ENCODE measurements at places on chromosomes 13 and 19.
A peak's percentile ranks its signal among the peaks of the same experiment; 100 is the strongest.

GRCh38 chr13:21450936-21451335 is 8.2 kb downstream of the ZDHHC20 start:
- no peak for DNase-seq

GRCh38 chr13:112887151-112887550 is 81.9 kb upstream of the MCF2L start:
- no peak for DNase-seq

DNA sequence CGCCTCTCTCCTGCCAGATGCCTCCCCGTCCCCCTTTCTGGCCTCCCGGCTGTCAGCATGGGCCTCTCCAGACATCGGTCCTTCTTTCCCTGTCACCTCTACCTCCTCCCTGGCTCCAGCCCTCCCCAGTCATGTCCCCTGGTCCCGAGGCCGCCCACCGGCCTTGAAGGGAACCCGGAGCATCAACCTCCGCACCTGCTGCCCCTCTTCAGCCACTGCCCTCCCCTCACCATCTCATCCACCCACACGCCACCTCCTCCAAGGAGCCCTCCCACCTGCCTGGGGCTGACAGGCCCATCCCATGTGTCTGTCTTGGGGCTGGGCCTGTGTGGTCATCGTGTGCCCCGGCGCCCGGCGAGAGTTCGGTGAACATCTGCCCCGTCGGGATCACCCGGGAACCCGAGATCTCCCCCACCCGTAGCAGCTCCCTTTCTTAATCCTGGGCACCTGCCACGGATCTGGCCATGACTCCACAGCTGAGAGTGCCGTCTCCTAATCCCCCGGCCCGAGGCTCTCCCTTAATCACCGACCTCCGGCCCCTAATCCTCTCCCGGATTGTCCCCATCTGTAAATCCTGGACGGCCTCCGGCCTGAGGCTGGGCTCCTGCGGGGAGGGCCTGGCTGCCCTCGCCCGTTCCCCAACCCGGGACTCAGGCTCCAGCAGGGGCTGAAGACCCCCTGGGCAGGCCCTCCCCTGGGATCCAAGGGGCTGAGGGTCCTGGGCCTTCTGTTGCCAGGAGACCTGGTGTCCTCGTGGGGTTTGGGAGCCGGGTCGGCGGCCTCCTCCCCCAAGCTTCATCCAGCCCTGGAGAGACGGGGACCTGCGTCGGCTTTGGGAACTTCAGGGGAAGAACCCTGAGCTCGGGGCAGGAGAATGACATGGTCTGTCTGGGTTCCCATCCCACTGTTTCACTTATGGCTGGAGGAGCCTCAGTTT is 5.9 kb downstream of the HCN2 start:
- DNase-seq: no peak

GRCh38 chr13:75251188-75251587 is 230.8 kb downstream of the TBC1D4 start:
- no peak for DNase-seq

GRCh38 chr19:11657307-11657706 is 60.0 kb downstream of the ZNF627 start:
- no peak for DNase-seq

- no peak for DNase-seq
Measured at GRCh38 chr13:38429916-38430315, 80.3 kb downstream of the UFM1 start.

DNA sequence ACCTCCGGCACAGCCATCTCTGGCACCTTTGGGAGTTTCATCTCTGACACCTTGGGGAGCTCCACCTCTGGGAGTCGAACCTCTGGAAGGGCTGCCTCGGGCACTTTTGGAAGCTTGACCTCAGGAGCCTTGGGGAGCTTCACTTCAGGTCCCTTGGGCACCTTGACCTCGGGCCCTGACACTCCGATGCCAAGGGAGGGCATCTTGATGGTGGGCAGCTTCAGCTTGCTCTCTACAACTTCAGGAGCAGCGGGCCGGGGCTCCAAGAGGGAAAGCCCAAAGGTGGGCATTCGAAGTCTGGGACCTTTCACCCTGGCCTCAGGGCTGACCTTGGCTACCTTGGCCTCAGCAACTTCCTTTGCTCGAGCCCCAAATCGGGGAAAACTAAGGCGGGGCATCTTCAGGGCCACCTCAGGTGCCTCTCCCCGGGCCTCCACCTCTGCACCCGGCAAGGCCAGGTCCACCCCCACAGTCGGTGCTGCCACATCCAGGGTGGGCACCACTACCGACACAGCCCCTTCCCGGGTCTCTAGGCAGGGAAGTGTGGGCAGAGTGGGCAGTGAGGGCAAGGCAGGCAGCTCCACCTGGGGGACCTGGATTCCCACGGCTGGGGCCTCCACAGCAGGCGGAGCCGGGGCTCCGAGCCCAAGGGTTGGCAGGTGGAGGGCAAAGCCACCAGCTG is 7.0 kb upstream of the HIPK4 start:
- DNase-seq: no peak

DNA sequence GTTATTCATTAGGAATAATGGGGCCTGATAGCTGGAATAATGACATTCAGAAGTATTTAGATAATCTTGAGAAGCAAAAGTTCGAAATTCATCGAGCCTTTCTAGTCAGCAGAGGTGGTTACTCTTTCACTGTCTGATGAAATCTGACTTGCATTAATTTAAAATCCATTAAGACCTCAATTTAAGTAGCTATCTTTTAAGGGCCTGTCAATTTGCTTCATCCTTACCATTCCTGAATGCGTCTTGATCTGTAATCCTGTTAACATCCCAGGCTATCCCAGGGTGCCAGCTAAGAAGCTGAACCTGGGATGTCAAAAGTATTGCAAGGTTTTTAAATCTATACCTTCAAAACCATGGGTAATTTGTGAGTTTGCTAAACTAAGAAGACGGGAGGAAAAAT is 1491.0 kb upstream of the MIR17HG start:
- DNase-seq: no peak

DNA sequence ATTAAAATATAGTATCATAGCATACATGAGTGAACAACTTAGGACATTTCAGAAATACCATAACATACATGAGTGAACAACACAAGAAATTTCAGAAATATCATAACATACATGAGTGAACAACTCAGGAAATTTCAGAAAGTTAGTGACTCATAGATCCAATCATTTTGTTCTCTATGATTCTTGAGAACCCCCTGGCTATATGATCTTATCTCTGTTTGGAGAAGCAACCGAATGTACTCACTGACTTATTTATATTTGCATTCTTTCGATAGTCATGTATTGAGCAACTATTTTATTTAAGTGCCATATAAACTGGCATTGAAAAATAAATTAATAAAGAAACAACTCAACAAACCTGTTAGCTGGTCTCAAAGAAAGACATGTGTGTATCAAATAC is 251.1 kb downstream of the EFNB2 start:
- no peak for DNase-seq

DNA sequence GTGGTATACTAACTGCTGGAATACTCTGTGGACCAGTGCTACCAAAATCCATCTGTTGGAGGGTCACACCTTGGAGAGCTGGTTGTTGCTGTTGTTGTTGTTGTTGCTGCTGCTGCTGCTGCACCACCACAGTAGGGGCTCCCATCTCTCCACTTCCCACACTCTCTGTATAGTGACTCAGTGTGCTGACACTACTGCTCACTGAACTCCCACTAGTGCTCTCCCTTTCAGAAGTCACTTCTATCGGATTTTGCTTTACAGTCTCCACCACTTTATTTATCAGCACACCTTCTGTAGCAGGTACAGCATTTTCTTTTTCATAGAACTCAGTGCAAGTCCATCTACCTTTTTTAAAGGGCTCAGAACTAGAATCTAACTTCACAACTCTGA is 1.7 kb downstream of the TSC22D1 start:
- DNase-seq: no peak

GRCh38 chr19:3060857-3061181 is 1.5 kb downstream of the TLE5 start:
- no peak for DNase-seq

GRCh38 chr13:108120302-108120701 is 95.0 kb downstream of the LIG4 start:
- DNase-seq: no peak

DNA sequence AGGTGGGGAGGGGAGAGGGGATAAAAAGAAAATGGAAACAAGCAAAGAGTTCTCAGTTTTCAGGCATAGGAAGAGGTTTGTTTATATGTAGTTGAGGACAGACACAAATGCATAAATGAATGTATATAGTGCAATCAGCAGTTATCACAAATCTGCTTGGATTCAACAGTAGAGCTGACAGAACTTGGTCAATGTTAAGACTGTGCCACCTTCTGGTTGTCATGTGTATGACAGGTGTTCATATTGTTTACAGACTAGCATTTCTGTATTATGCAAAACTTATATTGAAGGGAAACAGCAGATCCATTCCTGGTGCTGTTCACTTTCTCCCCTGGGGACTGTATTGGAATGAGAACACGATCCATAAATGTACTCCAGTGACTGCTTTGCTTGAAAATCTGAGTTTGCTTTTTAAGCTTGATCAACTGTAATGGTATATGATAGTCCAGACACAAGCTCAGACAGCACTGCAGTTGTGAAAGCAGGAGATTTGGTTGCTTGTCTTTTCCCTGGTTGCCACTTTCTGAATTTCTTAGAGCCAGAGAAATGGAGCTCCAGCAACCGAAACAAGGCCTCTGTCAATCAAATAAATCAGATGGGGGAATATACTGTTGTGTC is 319.5 kb upstream of the OBI1 start:
- DNase-seq: no peak

- no peak for DNase-seq
Measured at GRCh38 chr19:2577722-2578335, 101.9 kb downstream of the GADD45B start.

DNA sequence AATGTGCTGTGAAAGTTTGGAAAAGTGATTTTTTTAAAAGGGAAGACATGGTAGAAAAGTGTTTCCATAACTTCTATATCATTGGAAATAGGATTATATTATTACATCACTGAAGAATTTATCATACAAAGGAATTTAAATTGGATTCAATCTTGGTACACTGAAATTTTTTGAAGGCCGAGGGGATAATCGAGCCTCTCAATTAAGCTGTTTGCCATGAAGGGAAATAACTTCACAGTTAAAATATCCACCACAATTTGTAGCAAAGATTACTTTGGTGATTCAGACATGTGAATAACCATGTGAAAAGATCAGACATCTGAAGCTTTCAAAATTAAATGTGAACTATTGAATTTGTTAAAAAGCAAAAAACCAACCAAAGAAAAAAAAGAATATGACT is 215.3 kb downstream of the KLF5 start:
- DNase-seq: no peak

DNA sequence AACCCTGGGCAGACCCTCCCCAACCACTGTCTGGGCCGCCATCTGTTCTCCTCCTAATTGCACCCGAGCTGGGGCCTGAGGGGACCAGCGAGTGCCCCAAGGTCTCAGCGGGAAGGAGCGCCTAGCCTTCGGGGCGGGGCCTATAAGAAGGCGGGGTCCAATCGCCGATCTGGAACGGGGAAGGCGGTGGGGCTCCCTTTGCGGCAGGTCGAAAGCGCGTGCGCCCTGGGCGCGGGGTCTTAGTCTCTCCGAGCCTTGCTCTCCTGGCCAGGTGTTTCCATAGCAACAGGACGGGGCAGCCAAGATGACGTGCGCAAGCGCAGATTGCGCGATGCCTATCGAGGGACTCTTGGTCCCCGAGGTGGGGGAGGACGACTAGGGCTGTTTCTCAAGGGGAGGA is 2.8 kb downstream of the MAST1 start:
- DNase-seq: peak; percentile 93

DNA sequence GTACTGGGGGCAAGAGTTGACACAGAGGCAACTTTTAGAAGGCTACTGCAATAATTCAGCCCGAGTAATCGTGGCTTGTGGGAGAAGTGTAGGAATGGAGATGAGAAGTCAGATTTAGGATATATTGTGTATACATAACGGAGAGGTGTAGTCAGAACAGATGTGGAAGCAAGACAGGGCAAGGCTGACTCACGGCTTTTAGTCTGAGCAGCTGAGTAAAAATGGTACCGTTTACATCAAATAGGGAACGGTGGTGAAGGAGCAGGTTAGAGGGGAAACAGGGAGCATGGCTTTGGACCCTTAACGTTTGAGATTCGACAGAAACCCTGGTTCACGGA is 796 bp upstream of the LSM14A start:
- no peak for DNase-seq

DNA sequence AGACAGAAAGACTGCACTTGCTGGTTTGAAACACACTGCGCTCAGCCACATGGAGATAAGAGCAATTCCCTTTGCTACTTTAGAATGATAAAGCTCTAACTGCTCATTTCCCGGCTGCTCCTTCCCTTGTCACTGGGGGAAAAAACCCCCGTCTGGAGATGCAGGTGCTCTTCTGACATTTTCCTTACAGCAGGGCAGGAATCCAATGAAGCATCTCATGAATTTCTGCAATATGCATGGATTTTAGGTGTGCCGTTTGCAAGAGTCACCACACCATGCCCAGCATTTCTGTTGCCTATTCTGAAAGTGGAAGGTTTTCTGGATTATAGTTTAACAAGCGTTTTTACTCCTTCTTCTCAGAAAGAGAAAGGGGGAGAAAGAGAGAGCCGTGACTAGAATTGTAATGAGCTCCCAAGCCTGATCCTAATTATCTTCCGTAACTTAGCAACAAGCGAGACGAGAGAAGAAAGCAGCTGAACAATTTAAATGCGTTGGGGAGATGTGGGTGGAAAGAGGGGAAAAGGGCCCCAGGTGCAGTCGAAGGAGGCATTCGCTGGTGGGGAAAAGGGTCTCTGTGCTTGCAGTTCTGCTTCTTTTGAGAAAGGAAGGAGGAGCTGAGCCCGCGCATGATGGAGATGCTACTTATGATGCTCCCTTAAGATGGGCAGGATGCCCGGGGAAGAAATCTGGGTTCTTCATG is 76.6 kb upstream of the SPATA13 start:
- DNase-seq: no peak

DNA sequence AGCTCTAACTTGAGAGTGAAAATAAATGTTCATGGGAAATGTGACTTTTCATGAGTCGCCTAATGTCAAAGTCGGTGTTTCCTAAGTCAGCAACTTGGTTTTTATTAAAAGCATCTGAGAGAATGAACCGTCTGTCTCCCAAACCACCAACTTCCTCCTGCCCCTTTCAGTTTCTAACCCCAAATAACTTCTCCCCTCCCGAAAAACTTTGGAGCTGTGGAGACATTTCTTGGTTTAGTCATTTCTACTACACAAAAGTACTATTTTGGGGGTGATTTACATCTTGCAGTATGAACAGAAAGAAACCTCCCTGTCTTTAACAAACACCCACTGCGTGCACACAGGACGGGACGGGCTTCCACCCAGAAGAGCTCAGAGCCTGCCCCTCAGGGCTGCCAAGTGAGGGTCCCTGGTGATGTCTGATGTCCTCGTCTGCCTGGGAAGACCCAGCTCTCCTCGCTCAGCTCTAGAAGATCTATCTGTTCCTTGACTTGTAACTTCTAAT is 65.0 kb downstream of the RASA3 start:
- no peak for DNase-seq

DNA sequence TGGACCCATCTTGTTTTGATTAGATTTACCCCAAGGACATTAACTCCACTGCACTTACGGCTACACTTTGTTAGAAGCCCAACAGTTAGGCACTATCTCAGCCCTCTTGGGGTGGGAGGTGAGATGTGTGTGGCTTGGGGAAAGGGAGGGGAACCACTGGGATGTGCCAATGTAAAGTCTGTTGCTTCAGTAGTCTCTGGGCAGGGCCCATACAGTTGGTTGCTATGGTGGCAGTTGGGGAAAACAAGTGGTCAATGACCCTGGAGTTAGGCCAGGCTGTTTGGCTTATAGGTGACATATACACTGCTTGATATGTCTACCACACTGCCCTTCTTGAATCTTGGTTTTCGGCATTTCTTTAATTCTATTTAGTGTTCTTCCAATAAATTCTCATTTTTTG is 8.9 kb upstream of the RB1 start:
- no peak for DNase-seq
